AG04450 (cell line): ENCODE measurements at places on chromosomes 1 and 21.

- DNase-seq, result no peak
These were observed 12.7 kb downstream of the INSL5 start for GRCh38 chr1:66788231-66788939.

GRCh38 chr21:28334407-28334806 is 658.3 kb downstream of the LTN1 start:
- DNase-seq, result no peak

- DNase-seq, result no peak
These were observed 22.6 kb downstream of the GON4L start for GRCh38 chr1:155834296-155834926.

GRCh38 chr1:25679171-25679570 is 62.6 kb downstream of the MAN1C1 start:
- no peak for DNase-seq

DNA sequence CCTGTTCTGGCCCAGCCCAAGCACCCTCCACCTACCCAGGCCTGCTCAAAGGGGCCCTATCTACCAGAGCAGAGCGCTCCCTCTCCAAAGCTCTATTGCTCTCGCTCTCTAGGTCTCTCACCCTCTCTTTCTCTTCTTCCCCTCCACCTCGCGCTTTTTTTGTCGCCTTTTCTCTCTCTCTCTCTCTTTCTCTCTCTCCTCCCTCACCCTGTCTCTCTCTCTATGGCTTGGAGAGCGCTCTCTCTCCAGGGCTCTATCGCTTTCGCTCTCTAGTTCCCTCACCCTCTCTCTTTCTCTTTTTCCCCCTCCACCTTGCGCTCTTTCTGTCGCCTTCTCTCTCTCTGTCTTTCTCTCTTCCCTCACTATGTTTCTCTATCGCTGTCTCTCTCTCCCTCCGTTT is 3.4 kb upstream of the ZNF678 start:
- DNase-seq, result no peak

GRCh38 chr1:78121710-78122109 is 75.9 kb downstream of the GIPC2 start:
- no peak for DNase-seq

DNA sequence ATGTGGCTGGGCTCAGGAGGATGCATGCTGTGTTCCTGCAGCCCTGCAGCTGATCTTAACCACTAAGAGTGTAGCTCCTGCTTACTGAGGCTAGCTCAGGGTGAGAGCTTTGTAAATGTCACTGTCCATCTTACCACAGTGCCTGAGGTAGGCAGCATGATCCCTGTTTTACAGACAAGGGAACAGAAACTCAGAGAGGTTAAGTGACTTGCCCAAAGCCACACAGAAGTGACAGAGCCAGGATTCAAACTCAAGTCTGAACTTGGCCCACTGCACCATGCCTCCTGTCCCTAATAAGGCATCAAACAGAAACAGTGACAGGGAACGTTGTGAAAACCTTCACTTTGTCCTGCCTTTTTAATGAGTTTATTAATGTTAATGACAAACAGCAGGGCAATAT is 27.9 kb downstream of the PPFIA4 start:
- DNase-seq, result no peak

DNA sequence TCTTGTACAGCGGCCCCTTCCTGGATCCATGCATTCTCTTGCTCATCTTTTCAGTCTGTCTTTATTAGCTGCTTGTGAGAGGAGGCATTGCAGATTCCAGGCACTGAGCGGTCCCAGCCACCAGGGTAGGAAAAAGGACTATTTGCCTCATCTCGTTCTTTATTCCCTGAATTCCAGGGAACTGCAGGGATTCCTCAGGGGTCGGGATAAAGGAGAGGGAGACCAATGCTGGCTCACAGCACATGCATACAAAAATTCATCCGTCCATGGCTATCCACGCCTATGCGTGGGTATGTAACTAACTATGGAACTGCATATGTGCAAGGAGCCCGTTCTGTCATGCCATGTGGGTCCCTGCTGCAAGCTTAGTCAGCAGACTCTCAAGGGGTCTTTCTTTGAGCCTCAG is 879 bp upstream of the PLPPR5 start:
- DNase-seq, result no peak

GRCh38 chr21:39116761-39117439 is 66.4 kb downstream of the PSMG1 start:
- DNase-seq, result no peak

GRCh38 chr1:161177112-161177935 is at the start of gene B4GALT3:
Gene B4GALT3 (minus strand): TSS chr1:161177507. CDS start chr1:161176060, 1,447 bp downstream.
- DNase-seq, result no peak
